NCI-H446 treated with DMSO at 0.1 percent for 48 hours (cell line): ENCODE measurements at places on chromosomes 7 and 10.

DNA sequence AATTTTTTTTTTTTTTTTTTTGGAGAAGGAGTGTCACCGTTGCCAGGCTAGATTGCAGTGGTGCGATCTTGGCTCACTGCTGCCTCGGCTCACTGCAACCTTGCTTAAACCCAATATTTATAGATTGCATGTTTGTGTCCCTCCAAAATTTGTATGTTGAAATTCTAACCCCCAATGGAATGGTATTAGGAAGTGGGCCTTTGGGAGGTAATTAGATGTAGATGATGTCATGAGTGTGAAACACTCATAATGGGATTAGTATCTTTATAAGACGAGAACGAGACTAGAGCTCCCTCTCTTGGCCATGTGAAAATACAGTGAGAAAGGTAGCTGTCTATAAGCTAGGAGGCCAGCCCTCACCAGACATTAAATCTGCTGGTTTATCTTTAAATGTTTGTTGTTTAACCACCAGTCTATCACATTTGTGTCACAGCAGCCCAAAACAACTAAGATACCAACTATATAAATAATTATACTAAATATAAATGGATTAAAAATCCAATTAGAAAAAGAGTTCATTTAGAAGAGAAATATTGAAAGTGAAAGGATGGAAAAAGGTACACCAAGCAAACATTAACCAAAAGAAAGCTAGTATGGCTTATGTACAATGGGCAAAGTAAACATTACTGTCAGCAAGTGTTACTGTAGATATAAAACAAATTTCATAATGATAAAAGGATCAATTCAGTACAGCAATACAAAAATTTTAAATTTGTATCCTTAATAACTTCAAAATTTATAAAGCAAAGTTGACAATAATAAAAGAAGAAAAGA is 9.3 kb downstream of the TCAF1 start:
- no peak for DNase-seq

GRCh38 chr7:112226701-112227276 is 20.3 kb downstream of the ZNF277 start:
- DNase-seq: peak; percentile 44

- no peak for DNase-seq
These were observed 46.2 kb downstream of the SEM1 start for GRCh38 chr7:96663457-96663856.

DNA sequence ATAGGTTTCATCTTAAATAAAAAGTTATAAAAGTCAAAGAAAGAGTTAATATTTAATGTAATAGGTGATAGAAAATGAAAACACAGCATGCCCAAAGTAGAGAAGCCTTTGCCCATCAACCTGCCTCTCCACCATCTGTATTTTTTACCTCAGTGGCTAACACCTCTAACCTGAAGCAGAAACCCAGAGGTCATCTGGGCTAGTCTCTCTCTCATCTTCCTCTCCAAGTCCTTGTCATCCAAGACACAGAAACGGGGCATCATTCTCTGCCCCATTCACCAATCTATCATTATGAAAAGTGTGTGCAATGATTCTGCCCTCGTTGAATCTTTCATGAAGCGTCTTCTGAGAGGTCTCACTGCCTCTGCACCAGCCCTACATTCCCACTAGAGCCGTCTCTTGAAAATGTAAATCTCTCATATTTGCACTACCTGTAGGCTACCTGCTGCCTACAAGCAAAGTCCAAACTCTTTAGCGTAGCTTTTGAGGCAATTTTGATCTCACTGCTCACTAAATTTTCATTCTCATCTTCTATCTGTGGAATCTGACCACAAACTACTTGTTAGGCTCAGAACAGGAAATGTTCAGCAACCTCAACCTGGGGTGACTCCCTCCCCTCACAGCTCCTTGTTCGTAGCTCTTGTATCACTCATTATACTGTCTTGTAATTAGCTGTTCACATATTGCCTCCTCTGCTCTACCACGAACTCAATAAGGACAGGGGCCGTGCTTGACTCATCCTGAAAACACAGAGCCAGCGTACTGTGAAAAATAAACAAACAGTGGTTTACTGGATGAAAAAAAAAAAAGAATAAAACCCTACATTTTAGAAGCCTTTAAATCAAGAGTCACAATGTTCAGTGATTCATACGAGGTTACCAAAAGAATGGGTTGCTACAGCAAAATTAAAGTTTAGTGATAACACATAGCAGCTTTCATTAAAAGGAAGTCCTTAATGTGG is 83.1 kb downstream of the CTNNA3 start:
- no peak for DNase-seq

- peak; percentile 76 for DNase-seq
These were observed 49.1 kb downstream of the MTURN start for GRCh38 chr7:30183749-30184369.

DNA sequence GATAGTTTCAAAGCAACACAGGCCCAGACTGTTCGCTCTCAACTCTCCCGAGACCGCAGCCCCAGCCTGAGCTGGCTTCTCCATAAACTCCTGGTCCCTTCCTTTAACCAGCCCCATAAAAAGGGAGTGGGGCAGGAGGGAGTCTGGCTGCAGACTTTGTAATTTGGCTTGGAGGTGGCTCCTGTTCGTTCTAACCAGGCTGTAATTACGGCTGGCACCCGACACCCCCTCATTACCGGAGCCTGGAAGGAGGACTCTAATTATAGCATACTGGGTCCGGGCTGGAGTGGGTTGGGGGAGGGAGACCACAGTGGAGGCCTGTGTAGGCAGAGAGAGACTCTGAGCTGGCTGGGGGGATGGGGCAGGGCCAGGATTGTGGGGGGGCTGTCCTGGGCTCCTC is 49.7 kb downstream of the UNC5B start:
- DNase-seq: peak; percentile 65

DNA sequence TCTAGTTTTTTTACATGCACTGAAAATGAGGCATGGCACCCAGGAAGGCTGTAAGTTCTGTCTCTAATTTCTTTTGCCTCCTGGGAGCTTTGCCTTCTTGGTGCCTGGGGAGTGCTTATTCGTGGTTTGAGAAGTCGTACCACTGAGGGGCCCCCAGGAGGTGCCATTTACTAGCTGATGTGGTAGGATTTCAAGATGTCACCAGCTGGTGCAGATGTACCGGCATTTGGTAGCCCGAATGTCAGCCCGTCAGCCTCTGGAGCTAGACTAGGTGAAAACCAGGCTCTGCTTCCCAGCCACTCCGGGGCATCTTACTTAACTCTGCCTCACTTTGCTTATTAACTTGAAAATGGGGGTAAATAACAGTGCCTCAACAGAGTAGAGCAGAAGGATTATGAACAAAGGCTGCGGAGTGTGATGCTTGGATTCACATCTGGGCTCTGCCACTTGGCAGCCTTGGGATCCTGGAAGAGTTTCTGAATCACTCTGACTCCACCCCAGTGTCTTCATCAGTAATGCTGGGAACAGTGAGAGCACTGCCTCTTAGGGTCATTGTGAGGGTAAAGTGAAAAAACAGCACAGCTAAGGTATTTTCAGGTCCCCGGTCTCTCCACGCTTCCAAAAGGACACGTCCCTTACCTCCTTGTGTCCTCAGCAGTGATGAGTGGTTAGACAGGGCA is 31.4 kb upstream of the BTBD16 start:
- no peak for DNase-seq

DNA sequence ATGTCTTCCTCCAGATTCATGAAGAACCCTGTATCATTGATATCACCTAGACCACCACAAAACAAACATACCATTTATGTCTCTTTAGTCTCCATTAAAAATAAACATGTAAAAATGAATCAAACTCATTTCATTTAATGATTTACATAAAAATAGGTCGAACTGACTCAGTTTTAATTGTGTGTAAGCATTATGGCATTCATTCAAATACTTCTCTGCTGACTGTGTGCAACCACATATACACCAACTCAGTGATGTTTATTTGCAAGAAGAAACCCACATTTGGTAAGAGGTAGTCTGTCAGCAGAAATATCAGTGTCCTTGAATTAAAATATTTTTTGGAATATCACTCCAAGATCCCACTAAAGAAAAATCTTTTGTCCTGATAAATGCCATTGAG is 30.5 kb downstream of the ABCB1 start:
- no peak for DNase-seq

GRCh38 chr7:2495418-2496299 is 19.5 kb upstream of the GRIFIN start:
- no peak for DNase-seq

GRCh38 chr7:112255388-112255720 is 48.9 kb downstream of the ZNF277 start:
- no peak for DNase-seq

- peak; percentile 29 for DNase-seq
These were observed 2.2 kb downstream of the CRTAC1 start for GRCh38 chr10:98028168-98028770.

- DNase-seq: no peak
These were observed 573.1 kb upstream of the FOXK1 start for GRCh38 chr7:4108951-4109350.

GRCh38 chr10:14024329-14025202 is 306.2 kb downstream of the FRMD4A start:
- DNase-seq: no peak

- DNase-seq: no peak
These were observed 46.0 kb downstream of the RASGEF1A start for GRCh38 chr10:43220657-43221418.

GRCh38 chr10:124329362-124329761 is 89.4 kb downstream of the OAT start:
- DNase-seq: no peak

- DNase-seq: no peak
These were observed 56.0 kb upstream of the COL13A1 start for GRCh38 chr10:69745698-69746097.

DNA sequence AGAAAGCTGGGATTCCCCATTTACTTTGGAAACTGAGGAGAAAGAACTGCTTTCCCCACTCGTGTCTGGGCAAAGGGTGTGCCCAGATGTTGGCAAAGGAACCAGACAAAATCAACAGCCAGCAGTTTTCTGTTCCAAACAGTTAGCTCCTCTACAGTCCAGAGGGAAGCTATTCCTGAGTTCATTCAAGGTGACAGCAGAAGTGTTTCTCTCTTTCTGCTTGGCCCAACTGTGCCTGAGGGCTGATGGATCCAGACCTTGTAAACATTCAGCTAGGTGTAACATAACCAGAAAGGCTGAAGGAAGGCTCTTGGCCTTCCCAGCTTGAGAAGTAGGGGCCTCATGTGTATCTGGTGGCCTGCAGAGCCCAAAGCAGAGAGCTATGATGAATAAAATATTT is 7.0 kb upstream of the ALDH18A1 start:
- no peak for DNase-seq

DNA sequence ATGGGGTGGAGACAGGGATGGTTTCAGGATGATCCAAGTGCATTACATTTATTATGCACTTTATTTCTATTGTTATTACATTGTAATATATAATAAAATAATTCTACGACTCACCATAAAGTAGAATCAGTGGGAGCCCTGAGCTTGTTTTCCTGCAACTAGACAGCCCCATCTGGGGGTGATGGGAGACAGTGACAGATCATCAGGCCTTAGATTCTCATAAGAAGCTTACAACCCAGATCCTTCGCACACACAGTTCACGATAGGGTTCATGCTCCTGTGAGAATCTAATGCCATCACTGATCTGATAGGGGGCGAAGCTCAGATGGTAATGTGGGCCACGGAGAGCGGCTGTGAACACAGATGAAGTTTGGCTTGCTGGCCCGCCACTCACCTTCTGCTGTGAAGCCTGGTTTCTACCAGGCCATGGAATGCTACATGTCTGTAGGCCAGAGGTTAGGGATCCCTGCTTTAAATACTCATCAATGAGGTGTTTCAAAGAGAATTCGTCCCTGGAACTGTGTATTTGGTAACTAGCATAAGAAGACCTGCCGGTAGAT is 21.2 kb upstream of the PRKCQ start:
- no peak for DNase-seq

DNA sequence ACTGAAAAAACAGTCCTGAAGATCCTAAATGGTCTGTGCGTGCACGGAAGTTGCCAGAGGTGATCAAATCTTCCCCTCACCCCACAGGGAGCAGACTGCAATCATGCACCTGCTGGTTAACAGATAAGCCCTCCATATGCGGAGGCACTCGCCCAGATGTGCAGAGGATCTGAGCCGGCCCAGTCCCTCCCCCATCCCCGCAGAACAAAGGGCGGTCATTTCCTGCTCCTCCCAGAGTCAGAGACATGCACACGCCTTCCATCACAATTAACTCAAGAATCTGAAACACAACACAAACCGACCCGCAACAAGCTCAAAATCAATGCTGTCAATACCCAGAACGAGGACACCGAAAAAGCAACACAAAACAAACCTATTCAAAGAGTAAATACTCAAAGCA is 24.2 kb downstream of the CRTAC1 start:
- no peak for DNase-seq

DNA sequence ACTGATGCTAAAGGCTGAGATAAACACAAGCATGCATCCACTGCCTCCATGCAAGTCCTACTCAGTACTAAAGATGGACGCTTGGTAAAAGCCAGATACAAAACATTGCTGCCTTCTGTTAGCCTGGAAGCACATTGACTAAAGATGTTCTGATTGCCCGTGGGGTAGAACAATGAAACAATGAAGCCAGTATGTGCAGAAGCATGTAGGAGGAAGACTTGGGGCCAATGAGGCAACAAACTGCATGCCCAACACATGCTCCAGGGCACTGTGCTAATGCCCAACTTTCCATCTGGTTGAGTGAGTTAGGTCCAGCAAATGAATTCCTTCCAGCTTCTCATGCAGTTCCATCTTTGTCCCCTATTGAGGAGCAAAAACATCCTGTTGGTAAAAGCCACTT is 1245.5 kb downstream of the GATA3 start:
- no peak for DNase-seq

DNA sequence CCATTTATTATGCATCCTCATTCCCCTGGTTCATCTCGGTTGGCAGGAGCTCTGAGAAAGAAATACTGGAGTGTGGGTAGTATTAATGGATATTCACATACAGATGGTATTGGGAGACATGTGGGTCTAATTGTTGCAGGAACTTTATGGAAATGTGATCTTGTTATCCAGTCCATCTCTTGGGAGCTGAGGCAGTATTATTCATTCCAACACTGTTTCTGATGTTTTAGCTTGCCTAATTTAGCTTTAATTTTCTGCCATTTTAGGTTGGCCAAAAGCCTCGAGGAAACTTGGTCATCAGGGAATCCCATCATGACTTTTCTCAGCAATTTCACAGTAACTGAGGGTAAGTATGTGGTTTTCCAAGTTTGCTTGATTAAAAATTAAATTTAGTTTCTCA is 125.7 kb downstream of the ABCA13 start:
- no peak for DNase-seq
